ENCODE measurements at places on chromosomes 3 and 15.

DNA sequence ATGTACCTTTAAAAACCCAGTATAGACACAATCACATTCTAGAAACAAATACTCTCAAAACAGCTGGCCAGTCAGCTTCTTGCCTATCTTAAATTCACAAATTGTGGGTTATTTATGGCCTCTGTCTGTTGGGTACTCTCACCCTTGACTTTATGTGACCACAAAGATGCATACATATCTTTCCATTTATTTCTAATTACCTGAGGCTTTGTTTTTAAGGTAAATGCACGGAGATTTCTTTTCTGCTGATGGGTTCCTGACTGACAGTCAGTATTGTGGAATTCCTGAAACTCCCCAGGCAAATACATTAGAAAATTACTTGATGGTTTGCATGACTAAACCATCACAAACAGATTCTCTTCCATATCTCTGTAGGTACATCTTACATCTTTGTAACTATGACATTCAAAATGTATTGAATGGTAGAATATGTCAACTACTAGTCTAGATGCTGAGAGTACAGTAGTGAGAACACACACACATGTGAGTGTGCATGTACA, 107.7 kb downstream of the EDEM1 start:
- DNase-seq = no peak

GRCh38 chr15:99433026-99433756, 132.6 kb upstream of the MEF2A start:
- peak; percentile 19 for DNase-seq

DNA sequence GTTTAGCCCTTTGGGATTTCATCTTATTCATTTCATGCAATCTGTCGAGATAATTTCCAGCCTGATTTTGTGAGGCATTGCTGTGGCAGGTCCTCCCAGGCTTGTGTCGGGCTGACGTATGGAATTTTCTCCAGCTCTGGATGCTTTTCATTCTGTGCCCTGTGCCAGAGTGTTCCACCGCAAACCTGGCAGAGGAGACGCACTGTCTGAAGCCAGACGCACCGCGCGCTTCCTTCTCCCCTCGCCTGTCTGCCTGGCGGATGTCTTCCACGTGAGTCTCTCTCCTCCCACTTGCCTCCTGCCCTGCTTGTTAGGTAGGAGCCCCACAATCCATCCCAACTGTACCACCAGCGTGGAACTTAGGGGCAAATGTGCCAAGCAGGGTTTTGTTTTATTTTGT, 20.1 kb upstream of the GLCE start:
- no peak for DNase-seq

GRCh38 chr15:73681063-73681462, 3.1 kb upstream of the CD276 start:
- no peak for DNase-seq

GRCh38 chr3:142237891-142238290, 12.5 kb upstream of the GK5 start:
- no peak for DNase-seq

Measured in naive thymus-derived CD4-positive, alpha-beta T cell (primary cell).